CD4-positive, alpha-beta T cell treated with Interleukin-17A for 4 hours (primary cell): ENCODE measurements at places on chromosomes 13 and 19.

DNA sequence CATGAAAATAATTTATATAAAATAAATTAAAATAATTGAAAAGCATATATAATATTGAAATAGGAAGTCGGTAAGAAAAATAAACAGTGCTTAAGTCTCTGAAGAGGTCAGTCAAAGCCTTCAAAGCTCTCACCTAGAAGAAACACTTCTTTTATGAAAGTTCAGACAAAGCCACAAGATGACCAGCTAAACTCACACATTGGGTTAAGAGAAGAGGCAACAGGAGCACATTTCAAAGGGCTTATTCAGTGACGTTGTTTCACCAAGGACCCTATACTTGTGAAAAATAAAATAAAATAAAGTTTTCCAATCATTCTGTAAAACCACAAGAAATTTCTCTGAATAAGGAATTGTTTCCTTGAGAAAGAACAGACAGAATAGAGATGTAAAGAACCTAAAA lies 2.5 kb upstream of the ITM2B start:
- no peak for DNase-seq

GRCh38 chr13:52160506-52160905 lies 1.1 kb upstream of the NEK3 start:
- peak; percentile 33 for DNase-seq

GRCh38 chr19:11848594-11849469 lies at the start of gene ZNF439:
ZNF439 (plus strand) TSS chr19:11848726; CDS start chr19:11848868, 142 bp downstream.
- peak; percentile 92 for DNase-seq

- no peak for DNase-seq
Observed at GRCh38 chr13:36919171-36919832, 736 bp downstream of the SMAD9 start.

- no peak for DNase-seq
Observed at GRCh38 chr13:74730556-74731331, 596.5 kb upstream of the KLF12 start.

DNA sequence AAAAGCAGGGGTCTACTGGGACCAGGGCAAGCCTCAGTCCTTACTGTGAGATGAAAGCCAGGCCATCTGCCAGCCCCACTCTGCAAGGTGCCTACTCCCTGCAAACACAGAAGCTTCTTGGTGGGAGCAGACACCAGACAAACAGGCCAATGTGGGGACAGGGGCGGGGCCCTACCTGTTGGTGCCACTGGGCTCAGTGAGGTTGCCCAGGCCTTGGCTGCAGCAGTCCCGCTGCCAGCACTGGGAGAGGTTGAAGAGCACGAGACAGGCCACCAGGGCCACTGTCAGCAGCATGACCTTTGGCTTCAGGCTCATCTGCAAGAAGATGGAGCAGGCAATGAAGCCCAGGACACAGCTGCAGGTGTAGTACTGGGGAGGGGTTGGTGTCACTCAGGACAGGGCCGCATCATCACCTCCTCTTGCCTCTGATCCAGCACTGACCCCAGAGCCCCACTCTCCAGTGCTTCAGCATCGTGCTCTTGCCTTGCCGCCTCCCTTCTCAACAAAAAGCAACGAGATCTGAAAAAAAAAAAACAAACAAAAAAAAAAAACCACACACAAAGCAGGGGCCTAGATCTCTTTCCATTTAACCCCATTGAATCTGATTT lies 72.6 kb downstream of the NBEA start:
- no peak for DNase-seq

DNA sequence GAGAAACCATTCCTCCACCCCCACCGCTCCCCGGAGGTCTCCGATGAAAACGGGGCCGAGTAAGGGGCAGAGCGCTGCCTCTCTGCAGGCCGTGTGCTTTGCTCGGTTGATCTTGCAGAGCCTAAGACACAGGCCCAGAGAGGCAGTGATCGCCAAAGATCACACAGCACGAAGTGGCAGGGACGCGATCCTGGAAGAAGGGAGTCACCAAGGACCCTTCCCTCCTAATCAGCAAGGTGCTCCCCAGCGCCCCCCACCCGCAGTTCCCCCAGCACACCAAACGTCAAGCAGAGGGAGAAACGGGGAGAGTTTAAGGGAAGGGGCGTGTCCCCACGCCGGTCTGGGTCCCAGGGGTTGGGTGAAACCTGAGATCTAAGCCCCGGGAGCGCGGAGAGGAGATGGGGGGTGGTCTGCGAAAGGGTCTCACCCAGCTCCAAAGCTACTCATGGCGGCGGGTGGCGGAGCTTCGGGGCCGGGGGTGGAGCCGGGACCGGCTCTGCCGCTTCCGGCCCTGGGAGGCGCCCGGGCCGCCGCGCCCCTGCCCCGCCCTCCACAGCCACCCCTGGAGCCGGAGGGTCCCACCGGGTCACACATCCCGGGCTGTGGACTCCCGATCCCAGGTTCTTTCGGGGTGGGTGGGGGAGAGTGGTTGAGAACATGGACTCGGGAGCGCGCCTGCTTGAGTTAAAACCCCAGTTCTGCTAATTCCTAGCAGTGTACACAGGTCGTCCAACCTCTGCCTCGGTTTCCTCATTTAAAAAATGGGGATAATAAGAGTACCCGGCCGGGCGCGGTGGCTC lies at the start of gene EML2:
Gene EML2 (minus strand): TSS at position 468 of the 800 bp plus-strand sequence. CDS start 21 bp downstream, at position 447.
- DNase-seq = peak; percentile 69

- no peak for DNase-seq
Observed at GRCh38 chr19:19631346-19631745, 3.3 kb upstream of the LPAR2 start.
